ENCODE measurements at places on chromosomes 3 and 15.

- DNase-seq = no peak
Observed at GRCh38 chr3:18223571-18223970, 201.6 kb downstream of the SATB1 start.

- DNase-seq = no peak
Observed at GRCh38 chr15:25066708-25067107, 111.9 kb downstream of the SNRPN start.

DNA sequence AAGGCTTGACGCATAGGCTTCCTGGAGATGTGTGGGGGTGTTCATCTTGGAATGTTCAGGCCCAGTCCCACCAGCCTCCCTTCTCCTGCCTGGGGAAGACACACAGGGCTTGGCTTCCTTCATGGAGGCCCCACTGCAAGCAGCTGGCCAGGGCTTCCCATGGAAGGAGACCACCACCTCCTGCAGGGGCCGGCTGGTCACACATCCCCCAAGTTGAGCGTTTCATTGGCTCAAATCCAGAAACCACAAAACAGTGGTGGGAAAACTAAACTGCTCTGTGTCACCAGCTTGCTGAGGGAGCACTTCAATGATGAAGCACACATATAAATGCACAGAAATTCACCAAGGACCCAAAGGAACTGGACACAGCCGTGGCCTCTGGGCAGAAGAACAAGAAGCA is 8.3 kb downstream of the IQSEC1 start:
- DNase-seq = no peak

DNA sequence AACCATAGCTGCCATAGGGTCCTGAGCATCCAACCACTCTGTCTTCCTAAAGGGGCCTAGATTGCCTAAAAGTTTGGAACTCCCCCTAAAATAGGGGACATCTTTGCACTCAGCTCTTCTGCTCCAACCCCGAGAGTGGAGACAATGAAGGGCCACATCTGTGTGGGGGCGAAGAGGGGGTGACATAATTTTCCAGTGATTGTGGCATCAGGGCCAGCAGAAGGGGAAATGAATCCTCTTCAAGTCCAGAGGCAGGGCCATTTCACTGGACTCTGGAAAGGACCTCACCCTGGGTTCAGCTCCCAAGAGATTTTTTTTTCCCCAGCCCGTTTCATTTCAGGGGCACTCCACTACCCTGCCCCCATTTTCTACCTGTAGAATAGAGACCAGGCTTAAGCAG is 4.6 kb upstream of the ANKRD63 start:
- DNase-seq = no peak

DNA sequence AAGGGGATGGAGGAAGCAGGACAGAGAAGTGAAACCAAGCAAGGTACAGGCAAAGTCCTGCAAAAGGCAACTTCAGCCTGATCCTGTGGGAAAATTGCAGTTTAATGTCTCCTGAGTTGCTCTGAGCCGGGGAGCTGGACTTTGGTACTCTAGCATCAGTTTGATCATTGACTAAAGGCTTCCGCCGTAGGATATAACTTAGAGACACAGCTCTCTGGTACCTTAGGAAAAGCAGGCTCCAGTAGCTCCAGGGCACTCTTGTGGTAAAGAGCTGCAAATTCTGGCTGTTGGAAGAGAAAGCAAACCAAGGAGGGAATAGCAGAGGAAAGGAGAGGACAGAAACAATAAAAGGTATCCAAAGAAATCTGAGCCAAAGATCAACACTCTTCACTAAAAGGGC is 521.1 kb downstream of the PLOD2 start:
- no peak for DNase-seq

GRCh38 chr3:52298149-52299098 is 10.8 kb downstream of the GLYCTK start:
- no peak for DNase-seq

All from activated T-cell treated with anti-CD3 and anti-CD28 coated beads for 24 hours (primary cell).